ENCODE measurements at places on chromosomes 6 and 20.

GRCh38 chr6:69022993-69023392, 387.9 kb downstream of the ADGRB3 start:
- DNase-seq: no peak

DNA sequence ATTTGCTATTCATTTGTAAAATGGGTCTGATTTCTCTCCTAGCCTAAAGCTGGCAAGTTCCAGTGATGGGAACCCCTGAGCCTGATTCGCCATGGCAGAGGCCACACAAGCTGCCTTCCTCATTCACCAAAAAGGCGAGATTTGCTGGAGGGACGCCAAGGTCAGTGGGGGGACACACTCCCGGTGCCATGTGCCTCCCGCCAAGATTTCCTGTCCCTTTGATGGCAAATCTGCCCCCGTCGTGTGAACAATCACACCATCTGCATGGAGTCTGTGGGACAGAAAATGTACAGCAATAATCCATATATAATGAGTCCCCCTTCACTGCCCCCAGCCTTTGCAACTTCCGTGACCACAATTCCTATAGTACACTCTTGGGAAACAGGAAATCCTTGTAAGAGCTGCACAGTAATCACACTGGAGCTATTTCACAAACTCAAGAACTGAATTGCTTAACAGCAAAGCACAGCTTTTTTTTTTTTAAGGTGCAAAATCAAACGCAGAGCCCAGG, 15.7 kb upstream of the IGF2R start:
- DNase-seq: no peak

DNA sequence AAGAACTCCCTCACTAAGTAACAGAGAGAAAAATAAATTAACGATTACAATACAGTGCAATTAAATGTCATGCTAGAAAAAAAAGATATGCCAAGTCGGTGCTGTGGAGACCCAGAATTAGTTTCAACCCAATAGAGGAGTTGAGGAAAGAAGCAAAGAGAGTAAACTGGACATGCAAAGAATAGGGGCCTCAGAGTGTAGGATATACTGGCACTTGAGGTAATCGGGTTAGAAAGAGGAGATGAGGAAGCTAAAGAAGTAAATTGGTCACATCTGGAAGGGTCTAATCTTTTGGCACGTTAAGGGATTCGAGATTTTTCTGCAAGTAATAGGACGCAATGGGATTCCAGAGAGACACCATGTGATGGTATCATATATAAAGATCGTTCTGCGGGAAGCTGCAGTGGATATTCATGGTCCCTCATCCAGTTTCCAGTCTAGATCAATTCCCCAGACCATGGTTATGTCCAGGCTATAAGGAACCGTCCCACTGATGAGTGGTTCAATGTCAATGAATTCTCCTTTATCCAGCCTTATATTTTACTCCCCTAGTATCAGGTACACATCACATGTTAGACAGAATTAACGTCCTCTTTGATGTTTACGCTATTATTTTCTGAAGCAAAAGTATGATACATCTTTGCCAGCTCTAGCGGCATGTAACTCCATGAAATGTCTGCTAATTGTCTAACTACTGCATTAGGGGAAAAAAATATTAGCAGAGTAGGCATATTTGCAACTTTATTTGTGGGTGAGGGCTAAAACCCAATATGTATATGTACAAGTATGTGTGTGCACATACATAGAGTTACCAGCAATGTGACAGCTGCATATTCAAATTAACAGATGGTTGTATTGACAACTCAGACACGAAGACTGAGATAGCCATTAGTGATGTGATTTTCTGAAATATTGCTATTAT, 1.1 kb upstream of the TBC1D32 start:
- DNase-seq: no peak

GRCh38 chr6:111813237-111813636, 60.0 kb downstream of the FYN start:
- DNase-seq: no peak

DNA sequence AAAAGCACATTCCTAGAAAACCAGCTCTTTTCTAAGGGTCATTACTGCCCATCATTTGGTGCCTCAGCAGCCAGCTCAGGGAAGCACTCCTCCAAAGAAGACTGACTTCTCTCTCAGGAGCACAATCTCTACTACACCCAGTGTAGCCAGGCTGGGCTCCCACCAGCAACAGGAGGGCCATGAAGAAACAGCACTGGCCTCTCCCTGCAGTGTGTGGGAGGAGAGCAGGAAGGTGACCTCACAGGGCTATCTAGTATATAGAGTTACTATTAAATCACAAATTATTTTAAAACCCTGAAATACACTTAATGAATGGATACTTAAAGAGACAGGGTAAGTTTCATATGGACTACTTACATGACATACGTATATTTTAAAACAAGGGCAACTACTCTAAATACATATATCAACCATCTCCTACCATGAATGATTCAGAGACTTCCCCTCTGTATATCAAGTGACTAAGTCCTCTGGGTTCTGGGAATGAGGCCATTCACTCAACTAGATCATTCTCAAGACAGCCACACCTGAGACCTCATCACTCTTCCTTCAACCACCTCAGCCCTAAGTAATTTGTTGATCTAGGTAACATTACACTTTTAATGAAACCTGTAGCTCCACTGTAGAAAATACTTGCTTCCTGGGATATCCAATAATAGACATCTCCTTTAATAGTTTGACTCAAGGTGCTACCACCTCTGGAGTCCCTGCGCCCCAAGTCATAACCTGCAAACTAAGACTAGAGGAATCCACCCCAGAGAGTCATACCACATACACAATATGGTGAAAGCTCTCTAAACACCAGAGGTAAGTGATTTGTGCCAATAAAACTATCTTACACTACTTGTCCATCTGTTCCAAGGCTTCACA, 25.2 kb downstream of the TBX18 start:
- no peak for DNase-seq

DNA sequence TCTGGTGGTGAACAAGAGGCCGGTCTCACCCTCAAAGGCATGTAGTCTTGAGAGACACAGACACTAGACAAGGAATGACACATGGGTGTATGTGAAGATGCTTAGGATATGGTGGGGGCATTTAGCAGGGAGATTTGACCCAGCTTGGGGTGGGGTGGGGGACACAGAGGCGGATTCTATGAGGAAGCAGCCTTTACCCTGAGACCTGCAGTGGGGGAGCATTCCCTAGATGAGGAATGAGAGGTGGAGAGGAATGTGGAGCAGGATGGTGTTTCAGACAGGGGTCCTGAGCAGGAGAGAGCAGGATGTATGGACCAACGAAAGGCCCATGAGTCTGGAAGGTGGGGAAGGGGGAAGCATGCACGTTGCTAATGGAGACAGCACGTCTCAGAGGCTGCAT, 57.8 kb downstream of the PHACTR3 start:
- no peak for DNase-seq

DNA sequence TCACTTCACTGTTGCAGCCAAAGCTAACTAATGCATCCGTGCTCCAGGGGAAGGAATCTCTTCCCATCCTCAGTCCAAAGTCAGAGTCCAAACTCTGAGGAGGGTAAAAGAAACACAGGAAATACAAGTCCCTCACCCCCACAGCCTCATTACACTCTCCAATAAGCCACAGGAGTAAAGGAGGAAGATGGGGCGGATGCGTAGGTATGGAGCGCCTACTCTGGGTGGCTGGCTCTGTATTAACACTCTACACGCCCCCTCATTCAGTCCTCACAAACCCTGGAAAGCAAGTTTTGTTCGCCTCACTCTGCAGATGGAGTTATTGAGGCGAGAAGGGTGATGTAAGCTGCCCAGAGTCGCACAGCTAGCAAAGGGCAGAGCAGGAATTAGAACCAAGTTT, 242.9 kb downstream of the NRN1 start:
- no peak for DNase-seq

DNA sequence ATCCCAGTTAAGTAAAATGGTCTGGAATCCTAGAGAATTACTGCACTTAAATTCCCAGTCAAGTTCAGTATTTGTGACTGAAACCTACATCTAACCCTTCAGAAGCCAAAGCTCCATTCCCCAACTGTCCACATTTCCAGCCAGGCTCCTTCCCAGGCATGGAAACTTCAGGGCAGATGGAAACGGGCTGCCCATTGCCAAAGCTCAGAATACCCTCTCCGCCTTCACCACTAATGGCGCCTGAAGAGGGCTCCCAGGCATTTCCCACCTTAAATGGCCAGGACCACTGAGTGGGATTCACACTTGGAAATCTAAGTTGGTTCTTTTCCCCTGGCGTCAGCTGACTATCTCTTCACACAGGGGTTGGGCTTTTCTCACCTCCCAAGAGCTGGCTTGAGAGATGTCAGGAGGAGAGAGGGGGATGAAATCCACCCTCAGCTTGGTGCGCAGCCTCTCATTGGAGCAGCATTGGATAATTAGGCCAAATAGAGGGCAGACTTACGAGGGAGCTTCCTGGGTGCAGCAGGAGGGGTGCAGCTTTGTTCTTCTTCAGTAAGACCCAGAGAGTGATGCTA, 82.9 kb downstream of the ANKRD60 start:
- no peak for DNase-seq

DNA sequence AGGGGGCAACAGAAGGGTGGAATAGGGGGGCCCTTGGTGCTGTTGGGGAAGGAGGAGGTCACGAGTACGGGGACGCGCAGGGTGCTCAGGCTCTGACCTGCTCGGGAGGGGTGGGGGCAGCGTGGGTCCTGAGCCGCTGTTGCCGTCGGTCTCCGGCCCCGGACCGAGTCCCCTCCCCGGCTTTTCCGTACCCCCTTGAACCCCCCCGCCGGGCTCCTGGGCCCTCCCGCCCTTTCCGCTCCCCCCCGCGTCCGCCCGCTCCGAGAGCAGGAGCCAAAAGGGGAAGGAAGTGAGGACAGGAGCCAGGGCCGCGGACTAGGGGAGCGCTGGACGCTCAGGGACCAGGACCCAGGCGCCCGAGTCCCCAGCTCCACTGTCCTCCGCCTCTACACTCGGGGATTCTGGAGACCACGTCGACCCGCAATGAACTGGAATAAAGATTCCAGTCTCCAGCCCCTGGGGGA, at the start of gene RGL2:
TSS of gene RGL2 (minus strand) at position 170 of the 464 bp plus-strand sequence. CDS start 332 bp downstream, outside the sequence.
- peak; percentile 81 for DNase-seq

DNA sequence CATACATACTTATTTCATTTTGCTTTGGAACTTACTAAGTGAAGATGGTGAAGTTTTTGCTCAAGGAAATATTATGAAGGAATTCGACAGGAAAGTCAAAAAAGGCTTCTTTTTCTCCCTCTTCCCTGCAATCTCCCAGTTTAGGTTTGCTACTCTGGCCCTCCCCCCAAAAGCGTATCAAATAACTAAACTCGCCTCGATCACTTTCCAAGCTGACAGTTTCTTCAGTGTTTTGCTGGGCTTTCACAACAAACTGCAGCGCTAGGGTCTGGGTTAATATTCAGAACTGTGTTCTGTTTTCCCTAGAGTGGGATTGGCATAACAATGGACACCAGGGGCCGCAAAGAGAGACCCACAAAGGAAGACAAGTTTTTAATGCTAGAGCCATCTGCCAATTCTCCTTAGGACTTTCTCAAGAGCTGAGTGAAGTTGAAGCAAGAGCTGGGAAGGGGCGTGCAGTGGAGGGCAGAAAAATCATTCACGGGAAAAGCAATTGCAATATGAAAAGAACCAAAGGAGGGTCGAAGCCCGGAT, 57.8 kb downstream of the ATP9A start:
- DNase-seq: no peak

- DNase-seq: no peak
Observed at GRCh38 chr6:8335381-8335780, 100.0 kb downstream of the SLC35B3 start.

DNA sequence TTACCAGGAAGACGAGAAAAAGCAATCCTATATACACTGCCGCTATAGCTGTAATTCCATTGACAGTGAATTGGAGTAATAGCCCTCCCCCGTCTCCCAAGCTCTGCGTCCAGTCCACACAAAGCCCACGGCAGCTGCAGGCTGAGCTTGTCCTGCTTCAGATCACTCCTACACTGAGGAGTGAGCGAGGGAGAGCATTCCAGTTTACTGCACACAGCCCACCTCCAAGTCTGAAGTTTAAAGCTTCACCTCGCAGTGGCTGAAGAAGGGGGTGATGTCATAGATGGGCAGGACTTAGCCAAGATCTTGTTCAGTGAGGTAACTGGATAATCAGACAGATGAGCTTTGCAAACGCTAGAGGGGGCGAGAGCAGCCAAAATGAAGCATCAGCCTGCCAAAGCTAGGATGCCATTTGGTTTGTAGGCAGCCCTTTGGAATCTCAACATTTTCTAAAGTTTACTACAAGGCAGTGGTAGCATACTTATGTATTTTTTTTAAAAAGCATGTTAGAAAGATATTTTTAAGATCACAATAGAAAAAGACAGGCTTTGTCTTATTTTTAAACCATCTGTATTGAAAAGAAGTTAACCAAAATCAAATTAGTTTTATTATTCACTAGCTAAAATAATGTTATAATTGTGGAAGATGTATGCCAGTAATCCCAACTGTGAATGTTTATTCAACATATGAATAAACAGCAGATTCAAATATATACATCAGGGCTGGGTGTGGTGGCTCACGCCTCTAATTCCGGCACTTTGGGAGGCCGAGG, at the start of gene FLRT3:
TSS of gene FLRT3 (minus strand) at position 213 of the 772 bp plus-strand sequence. CDS start 10,106 bp downstream, outside the sequence.
- DNase-seq: peak; percentile 95

DNA sequence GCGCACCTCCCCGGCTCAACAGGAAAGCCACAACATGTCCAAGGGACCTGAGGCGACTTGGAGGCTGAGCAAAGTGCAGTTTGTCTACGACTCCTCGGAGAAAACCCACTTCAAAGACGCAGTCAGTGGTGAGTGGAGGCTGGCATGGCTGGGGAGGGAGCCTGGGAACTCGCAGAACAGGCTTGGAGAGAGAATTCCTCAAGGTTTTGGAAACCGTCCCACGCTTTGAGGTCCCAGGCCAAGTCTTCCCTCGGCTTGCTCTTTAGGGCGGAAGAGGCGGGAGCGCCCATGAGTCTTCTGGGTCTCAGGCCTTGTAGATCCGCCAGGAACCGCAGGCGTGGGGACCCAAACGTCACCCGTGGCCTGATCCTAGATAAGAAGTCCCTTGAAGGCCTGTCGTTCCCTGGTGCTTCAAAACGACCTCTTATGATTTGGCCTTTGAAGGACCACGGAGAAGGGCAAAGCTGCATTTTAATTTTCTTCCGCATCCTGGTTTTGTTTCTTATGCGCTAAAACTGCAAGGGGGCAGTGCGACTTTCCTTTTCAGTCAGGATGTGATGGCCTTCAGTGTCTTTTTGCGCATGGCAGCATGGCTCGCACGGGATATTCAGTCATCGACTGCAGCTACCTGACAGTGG, 2.0 kb downstream of the LAMP5 start:
- DNase-seq: no peak

GRCh38 chr6:73556836-73557235, 36.0 kb upstream of the EEF1A1 start:
- DNase-seq: no peak

GRCh38 chr6:152458648-152459644, 178.2 kb downstream of the SYNE1 start:
- no peak for DNase-seq

- DNase-seq: no peak
Observed at GRCh38 chr6:136037876-136038460, 186.5 kb downstream of the PDE7B start.

GRCh38 chr6:157867981-157868380, 44.9 kb downstream of the SNX9 start:
- no peak for DNase-seq

- DNase-seq: peak; percentile 19
Observed at GRCh38 chr20:62782149-62782892, 14.0 kb upstream of the MRGBP start.

- DNase-seq: no peak
Observed at GRCh38 chr6:106764353-106764980, 135.1 kb downstream of the QRSL1 start.

All from NCI-H146 (cell line).